ENCODE measurements at places on chromosomes 12 and 14. TPM values are rescaled to one million over a fixed set of nuclear protein-coding genes. Genes with fewer than 3 reads are reported as not detected.

DNA sequence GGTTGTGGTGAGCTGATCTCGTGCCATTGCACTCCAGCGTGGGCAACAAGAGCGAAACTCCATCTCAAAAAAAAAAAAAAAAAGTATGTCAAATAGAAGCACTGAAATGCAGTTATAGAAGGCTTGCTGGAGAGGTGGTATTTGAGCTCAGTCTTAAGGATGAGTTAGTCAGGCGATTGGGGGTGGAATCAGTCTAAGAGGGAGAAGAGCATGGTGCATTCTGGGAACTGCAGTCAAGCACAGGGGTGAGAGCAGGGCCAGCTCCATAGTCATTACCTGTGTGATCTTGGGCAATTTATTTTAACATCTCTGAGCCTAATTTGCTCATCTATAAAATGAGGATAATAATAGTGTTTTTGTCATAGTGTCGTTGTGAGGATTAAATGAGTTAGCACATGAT lies 5.9 kb upstream of the GNB3 start:
- DNase-seq, result no peak
- H3K4me3 ChIP-seq, result no peak overlapping the region
- peaks cover 5% of the 10 kb centered on the region for H3K4me1 ChIP-seq
- peaks cover 48% of the 10 kb centered on the region for H3K36me3 ChIP-seq

The CCDC196 gene
- total RNA-seq, result not detected

The CCDC177 gene
- total RNA-seq, result not detected

The TAS2R42 gene
- not detected for total RNA-seq

DNA sequence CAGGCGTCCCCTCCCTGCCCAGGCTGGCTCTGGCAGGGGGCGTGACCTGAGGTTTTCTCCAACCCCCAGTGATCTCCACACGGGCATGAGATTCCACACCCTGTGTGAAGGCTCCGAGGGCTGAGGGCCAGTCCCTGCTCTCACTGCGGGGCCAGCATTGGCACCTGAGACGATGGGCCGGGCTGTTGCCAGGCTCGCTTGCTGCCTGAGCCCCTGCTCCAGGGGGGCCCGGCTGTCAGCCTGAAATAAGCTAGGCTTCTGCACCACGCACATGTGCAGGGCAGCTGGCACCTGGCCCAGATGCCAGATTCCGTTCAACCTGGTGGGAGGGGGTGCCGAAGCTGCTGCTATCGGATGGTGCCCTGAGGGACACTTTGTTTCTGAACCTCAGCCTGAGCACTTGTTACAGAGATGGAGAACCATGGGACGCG lies 196.5 kb upstream of the PRMT8 start:
- H3K4me1 ChIP-seq, result peaks cover 36% of the 10 kb centered on the region
- H3K27me3 ChIP-seq, result no peaks in the 10 kb centered on the region
- H3K4me3 ChIP-seq, result no peak overlapping the region
- no peaks in the 10 kb centered on the region for H3K36me3 ChIP-seq

The PSMC6 gene
- 77.4 TPM for total RNA-seq

The GPRC5D gene
- total RNA-seq, result not detected

DNA sequence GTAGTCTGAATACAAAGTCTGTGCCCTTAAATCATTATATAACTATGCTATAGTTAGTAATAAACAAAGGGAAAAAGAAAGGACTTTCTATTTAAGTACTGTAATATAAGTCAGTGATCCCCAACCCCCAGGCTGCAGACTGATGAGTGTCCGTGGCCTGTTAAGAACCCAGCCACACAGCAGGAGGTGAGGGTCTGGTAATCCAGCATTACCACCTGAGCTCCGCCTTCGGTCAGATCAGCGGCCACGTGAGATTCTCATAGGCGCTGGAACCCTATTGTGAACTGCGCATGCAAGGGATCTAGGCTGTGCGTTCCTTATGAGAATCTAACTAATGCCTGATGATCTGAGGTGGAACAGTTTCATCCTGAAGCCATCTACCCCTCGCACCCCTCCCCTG lies 15.7 kb downstream of the NFYB start:
- no peaks in the 10 kb centered on the region for H3K4me1 ChIP-seq
- no peak for DNase-seq
- no peak overlapping the region for H3K27ac ChIP-seq
- no peak overlapping the region for H3K4me3 ChIP-seq
- H3K27me3 ChIP-seq, result no peaks in the 10 kb centered on the region
- H3K36me3 ChIP-seq, result peaks cover 84% of the 10 kb centered on the region

Data from right atrium auricular region (tissue), 2 donors.